Activated B cell treated with CpG ODN at 0.5 μM for 24 hours (primary cell): ENCODE measurements at places on chromosomes 2 and 18.

- no peak for DNase-seq
Measured at GRCh38 chr2:171522788-171523087, 464 bp downstream of the CYBRD1 start.

DNA sequence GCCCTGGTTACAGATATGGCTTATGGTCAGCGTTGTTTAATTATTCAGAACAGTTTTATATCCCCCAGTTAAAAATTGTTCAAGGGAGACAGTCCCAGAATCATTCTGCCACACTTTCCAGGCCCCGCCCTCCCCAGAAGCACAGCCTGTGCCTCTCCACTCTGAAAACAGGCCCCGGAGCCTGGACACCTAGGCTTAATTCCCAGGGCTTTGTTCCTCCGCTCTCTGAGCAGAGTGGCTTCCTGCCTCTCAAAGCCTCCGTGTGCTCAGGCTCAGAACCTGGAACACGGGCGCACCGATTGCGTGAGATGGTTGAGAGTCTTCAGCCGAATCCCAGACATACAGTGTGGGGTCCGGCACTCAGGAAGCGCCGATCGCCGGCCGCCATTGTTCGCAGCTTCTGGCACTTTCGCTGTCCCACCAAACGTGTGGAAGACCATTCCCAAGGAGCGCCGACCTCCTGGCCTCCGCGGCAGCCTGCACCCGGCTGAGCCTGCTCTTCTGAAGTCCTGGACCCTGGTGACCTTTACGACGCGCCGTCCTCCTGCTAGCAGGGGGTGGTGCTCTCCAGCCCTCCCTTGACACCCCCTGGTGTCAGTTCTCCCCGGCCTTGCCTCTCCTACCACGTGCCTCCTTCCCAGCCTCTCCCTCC, 45.6 kb downstream of the TWIST2 start:
- no peak for DNase-seq

DNA sequence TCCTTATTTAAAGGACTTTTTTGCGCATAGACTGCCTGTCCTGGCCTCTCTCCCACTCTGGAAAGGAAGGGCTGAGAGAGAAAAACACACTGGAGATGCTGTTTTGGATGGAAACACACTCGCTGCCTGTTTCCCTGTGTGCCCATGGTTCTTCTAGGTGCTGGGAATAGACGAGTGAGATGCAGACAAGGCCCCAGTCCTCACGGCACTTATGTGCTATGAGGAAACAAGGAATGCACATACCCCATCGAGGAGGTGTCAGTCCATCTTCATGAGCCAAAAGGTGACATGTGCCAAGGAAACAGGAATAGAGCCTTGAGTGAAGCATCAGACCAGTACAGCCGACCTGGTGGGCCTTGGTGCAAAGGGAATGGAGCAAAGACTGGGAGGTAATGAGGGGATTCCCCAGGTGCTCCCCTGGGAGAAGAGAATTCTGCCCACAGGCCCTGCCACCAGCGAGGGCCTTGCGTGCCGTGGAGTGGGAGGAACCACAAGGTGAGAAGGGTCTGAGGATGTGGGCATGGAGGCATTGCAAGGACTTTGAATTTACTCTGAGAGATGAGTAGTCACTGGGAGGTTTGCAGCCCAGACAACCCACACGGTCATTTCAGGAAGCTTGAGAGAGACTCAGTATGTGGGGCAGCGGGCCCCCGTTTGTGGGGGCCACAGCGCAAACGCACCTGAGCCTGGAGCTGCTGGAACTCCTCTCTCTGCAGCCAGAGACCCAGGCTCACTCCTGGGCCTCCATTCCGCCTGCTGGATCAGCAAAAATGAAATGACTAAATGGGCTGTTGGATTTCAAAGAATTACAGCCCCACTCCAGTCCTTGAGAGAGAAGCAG, 197.5 kb upstream of the COPS8 start:
- no peak for DNase-seq

- no peak for DNase-seq
Measured at GRCh38 chr18:47754311-47755101, 176.0 kb downstream of the SMAD2 start.

GRCh38 chr2:127023504-127023903, 83.5 kb downstream of the BIN1 start:
- no peak for DNase-seq

GRCh38 chr2:176123411-176124109, 1.0 kb downstream of the HOXD9 start:
- no peak for DNase-seq

DNA sequence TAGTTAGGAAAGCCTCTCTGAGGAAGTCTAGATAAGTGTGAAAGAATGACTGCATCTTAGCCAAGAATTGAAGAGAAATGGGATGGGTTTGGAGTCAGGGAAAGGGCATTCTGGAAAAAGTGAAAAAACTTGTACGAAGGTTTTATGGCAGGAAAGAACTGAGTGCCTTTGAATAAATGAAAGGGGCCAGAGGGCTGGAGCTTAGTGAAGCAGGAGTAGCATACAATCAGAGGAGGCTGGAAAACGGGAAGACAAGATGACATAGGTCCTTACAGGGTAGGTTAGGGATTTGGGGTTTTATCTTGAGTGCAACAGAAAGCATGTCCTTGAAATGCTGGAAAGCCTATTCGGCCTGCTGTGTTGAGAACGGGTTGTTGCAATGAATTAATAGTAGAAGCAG, 152.6 kb upstream of the RND3 start:
- no peak for DNase-seq

DNA sequence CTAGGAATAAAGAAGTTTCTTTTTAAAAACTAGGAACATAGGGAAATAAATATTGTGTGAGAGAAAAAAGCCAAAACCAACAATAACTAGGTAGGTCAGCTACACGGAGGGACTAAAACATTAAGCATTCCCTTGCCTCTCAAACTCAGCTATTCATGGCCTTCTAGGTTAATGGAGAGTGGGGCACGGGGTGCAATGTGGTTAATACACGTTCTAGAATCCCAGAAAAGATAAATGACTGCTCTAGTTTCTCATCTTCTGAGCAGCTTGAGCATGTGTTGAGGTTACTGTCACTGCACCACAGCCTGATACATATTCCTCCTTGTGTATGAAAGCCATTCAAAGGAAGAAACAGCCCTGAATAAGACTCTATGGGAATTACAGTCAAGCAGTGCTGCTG, 31.4 kb downstream of the SLC8A1 start:
- DNase-seq, result no peak

GRCh38 chr2:156891609-156892008, 365.9 kb upstream of the GALNT5 start:
- no peak for DNase-seq
